ENCODE measurements at places on chromosomes 2 and 18. TPM values are rescaled to one million over a fixed set of nuclear protein-coding genes. Genes with fewer than 3 reads are reported as not detected.

Gene DAW1
- total RNA-seq, result 0.23 TPM

Gene SERPINB11
- total RNA-seq, result not detected

Gene GBX2
- 0.40 TPM for total RNA-seq

Gene UNC80
- not detected for total RNA-seq

Data from LHCN-M2 (cell line).